ENCODE measurements at places on chromosomes 12 and 14.
A peak's percentile ranks its signal among the peaks of the same experiment; 100 is the strongest.

GRCh38 chr12:103387385-103387784 is 108.4 kb downstream of the C12orf42 start:
- no peak for DNase-seq

DNA sequence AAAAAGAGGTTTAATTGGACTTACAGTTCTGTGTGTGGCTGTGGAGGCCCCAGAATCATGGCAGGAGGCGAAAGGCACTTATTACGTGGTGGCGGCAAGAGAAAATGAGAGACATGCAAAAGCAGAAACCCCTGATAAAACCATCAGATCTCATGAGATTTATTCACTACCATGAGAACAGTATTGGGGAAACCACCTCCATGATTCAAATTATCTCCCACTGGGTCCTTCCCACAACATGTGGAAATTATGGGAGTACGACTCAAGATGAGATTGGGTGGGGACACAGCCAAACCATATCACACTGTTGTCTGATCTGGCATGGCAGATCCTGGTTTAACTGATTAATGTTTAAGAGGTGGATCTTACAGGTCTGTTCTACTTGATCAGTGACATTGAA is 5.6 kb downstream of the DDX47 start:
- DNase-seq, result no peak

GRCh38 chr12:21308785-21309184 is 25.9 kb downstream of the SLCO1A2 start:
- DNase-seq, result no peak

- DNase-seq, result no peak
Measured at GRCh38 chr12:131264635-131265034, 310.9 kb downstream of the ADGRD1 start.

- DNase-seq, result no peak
Measured at GRCh38 chr12:117387832-117388231, 26.4 kb upstream of the NOS1 start.

GRCh38 chr12:44385964-44386363 is 490.2 kb downstream of the NELL2 start:
- DNase-seq, result no peak

DNA sequence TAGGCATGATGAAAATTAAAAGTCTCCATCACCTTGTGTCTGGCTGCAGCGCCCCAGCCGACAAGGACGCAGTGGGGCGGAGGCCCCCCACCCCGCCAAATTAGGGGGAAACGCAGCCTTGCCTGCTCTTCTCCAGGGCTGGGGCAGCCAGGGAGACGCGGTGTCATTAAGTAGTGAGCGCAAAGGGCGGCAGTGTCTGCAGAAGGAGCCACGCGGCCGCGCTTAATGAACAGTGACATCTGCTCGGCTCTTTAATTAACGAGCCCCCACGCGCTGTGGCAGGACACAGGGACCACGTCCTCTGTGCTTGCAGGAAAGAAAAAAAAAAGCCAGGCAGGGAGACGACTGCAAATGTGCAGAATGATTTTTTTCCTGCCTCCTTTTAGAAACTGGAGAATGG is 93.4 kb upstream of the NCOR2 start:
- DNase-seq, result no peak

DNA sequence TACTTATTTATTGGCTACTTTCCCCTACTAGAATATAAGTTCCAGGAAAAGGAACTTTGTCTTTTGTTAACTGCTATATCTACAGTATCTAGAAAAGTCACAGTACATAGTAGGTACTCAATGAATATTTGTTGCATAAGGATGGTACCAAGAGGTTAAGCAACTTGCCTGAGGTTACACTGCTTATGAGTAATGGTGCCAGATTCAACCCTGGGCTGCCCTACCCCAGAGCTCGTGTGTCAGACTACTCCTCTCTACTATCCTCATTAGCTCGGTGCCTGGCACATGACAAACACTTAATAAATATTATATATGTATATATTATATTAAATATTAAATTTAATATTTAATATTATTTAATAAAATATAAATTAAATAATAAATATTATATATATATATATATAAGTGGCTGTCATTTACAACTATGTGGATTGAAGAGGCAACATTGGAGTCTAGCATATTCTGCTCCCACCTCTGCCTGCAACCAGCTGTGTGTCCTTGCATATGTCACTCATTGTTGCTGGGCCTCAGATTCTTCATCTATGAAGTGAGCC is 25.4 kb downstream of the UTP20 start:
- DNase-seq, result no peak

- DNase-seq, result no peak
Measured at GRCh38 chr14:69985463-69985862, 106.2 kb downstream of the SMOC1 start.

GRCh38 chr12:53299101-53299453 is 418 bp upstream of the MYG1 start:
- peak; percentile 18 for DNase-seq

DNA sequence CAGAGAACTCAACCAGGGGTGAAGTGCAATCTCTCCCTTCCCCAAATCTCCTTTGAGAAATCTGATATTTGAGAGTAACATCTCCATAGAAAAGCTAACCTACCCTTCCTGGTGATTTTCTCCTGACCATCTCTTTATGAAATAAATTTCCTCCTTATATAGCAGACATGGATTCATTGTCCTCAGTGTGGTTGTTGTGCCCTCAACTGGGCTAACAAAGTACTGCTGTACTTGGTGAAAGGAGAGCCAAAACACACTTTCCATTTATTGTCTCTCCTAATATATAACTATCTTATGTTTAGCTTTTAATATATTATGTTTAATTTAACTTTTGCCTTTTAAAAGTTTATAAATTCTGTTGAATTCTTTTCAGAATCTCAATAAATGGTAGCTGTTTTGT is 65.1 kb upstream of the SLCO1B1 start:
- no peak for DNase-seq

All from activated CD4-positive, alpha-beta T cell treated with anti-CD3 and anti-CD28 coated beads, Interleukin-2, amount 50 U/mL, for 1 hour (primary cell).